ENCODE measurements at places on chromosomes 7 and 10.

DNA sequence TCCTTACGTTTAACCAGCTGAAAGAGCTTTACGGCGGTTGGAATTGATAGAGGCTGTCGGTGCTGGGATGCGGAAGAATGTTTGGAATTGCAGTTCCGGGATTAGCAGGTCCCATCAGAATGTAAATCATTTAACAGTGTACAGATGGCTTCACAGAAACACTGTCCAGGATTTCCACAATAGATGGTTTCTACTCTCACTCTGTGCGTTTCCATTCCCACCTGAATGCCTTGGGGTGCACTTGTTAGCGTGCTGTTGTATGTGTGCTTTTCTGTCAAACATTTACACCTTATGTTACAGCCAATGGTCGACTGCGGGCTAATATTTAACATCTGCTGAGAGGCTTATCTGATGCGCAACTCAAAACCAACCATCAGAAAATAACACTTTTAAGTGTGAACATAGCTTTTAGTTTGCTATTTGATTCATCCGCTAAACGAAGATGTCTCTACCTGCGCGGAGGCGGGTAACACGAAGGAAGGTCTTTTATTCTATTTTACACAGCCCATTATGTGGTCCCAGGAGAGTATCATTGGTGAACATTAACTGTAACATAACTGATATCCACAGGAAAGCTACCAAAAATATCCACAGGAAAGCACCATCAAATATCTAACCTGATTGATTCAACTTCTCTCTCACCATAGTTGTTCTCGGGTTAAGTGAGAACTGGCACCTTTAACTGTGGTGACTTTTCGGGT lies 179.0 kb downstream of the PRPF18 start:
- DNase-seq, result no peak

GRCh38 chr7:88111140-88111743 lies 108.6 kb downstream of the SRI start:
- DNase-seq, result peak; percentile 67

DNA sequence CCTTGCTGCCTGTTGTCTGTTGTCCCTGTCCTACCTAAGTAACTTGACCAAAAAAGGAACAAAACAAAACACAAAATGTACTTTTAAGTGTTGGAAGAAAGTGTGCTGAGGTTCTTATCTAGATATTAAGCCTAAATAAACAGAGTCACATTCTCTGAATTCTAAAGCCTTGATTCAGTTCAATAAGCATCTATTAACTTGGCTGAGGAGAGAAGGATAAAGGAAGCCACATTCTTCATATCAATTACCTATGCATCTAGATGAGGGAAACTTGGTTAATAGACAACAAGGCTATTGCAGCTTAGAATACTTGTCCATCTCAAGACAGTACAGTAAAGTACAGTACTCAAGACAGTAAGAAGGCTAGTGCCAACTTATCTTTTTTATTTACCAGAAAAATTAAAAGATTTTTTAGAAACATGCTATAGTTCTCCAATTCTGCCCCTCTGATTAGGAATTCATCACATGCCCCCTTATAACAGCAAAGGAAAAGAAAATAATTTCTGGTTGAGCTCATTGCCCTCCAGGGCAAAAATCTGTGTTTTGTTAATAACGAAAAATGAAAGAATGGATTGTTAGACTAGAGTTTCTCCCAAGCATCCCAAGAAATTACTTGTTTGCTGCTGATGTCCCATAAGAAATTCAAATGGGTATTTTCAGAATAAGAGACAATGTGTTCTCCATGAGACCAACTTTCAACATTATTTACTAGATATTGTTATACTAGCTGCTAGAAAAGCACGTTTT lies 546.5 kb upstream of the SEMA3D start:
- no peak for DNase-seq

- DNase-seq, result no peak
Observed at GRCh38 chr10:126499744-126500143, 111.5 kb upstream of the ADAM12 start.

- no peak for DNase-seq
Observed at GRCh38 chr10:48285710-48286109, 11.2 kb upstream of the FRMPD2 start.

DNA sequence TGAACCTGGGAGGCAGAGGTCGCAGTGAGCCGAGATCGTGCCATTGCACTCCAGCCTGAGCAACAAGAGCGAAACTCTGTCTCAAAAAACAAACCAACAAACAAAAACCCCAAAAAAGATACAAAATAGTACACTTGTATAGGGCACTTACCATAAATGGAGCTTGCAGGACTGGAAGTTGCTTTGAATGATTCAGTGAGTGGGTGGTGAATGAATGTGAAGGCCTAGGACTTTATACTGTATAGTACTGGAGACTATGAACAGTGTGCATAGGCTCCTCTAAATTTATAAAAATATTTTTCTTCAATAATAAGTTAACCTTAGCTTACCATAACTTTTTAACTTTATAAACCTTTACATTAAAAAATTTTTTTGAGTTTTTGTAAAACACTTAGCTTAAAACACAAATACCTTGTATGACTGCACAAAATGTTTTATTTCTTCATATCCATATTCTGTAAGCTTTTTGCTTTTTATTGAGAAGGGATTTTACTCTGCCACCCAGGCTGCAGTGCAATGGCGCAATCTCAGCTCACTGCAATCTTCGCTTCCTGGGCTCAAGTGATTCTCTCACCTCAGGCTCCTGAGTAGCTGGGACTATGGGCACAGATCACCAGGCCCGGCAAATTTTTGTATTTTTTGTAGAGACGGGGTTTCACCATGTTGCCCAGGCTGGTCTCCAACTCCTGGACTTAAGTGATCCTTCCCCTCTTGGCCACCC lies 6.9 kb upstream of the H2AZ2 start:
- DNase-seq, result no peak

GRCh38 chr7:148148456-148148855 lies 442.1 kb upstream of the C7orf33 start:
- no peak for DNase-seq

DNA sequence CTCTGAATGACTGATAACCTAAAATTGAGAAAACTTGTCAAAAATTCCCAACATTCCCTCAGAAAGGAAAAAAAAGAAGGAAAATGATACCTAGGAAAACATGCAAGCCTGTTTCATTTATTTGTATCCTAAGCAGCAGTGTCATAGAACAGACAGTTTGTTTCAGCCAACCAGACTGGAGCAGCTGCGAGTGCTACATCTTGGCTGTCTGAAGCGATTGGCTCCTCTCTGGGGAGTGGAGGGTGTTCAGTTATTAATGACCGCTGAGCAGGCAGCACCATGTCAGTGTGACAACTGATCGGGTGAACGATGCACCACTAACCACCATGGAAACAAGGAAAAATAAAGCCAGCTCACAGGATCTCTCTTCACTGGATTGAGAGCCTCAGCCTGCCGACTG lies at the start of gene LRRN3:
TSS of gene LRRN3 (plus strand) at position 282 of the 400 bp plus-strand sequence. CDS start 31,646 bp downstream, outside the sequence.
- peak; percentile 61 for DNase-seq

DNA sequence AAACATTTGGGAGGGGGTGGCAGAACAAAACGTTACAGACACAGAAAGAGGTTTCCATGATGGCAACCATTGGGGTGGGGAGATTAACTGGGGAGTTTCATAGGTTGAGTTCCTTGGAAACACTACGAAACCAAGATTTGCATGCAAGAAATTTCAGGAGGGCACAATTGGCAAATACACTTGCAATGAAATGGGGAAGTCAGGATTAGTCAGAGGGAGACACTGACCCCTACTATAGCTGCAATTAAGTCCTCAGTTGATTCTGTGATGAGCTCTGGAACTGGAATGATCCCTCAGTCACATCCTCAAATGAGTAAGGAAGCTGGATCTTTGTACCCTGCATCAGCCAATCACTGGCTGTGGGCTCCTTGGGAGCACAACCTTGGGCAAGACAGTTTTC lies 22.1 kb downstream of the CPEB3 start:
- DNase-seq, result no peak

DNA sequence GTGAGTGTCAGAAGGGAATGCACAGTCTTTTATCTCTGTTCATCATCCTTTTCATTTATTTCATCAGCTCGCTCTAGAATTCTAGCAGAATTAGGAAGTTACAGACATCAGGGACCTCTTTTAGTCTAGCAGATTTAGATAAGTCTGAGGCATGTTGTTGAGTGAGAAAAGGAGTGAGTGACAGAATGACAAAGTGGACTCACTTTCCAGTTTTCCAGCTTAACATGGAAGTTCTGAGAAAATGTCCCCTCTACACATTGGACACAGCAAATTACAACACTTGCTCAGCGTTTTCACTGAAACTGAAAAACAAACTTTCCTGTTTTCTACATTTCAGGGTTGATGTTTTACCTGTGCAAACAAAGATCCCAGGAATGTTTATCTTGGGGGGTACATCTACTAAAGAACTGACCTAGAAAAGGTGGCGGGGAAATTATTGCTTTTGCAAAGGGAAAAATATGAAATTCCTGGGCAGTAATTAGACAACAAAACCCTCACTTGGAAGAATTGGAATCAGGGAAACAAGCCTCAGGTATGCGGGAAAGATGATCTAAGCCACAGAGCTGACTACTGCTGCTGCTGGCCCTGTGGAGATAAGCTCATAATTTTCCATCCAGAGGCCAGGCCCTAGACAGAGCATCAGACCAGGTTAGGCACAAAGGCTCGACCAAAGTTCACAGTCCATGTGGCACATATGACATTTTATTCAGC lies 14.6 kb upstream of the CYP3A5 start:
- DNase-seq, result peak; percentile 11

GRCh38 chr10:35594115-35595079 lies 10.7 kb upstream of the GJD4 start:
- DNase-seq, result no peak

DNA sequence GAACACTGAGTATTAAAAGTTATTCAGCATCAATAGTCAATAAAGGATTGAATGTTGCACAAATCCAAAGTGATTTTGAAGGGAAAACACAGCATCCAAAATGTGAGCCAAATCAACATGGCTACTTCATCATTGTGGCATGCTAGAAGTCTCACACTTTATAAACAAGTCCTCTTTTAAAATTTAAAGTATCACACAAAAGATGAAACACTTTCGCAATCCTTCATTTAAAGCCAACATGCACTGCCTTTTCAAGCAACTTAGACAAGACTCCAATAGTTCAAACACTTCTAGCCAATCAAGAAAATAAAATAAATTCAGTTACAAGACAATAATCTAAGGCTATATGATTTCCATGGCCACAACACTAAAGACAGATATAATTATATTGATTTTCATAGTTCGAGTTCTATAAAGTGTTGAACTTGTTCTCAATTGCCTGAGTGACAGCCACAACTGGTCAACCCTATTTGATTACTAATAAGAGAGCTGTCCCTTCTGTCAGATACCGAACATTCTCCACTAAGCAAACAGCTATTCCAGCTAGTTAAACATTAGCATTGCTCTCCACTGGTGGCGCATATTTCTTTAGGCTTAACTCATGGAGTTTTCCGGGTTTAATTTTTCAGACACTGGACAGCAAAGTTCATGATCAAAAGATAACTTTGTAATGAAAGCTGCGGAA lies 8.3 kb downstream of the EBF3 start:
- peak; percentile 36 for DNase-seq

- no peak for DNase-seq
Observed at GRCh38 chr7:22485189-22485588, 14.8 kb downstream of the STEAP1B start.

GRCh38 chr7:51034521-51035264 lies 252.0 kb upstream of the GRB10 start:
- DNase-seq, result no peak

DNA sequence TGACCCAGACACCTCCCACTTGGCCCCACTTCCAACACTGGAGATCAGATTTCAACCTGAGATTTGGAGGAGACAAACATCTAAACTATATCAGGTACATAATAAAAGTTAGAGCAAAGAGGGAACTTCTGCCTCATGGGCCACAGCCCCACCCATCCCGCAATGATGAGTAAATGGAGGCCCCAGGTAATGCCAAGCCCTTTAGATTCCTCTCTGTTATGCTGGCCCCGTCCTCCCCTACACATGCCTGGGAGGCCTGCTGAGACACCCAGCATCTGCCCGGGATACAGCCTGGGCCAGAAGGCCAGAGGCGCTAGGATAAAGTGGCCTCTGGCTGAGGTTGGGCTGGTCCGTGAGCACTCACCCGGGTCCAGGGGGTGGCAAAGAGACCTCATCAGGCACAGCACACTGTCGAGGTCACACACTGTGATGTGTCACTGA lies 185.5 kb upstream of the SH2B2 start:
- DNase-seq, result no peak

- no peak for DNase-seq
Observed at GRCh38 chr10:29731760-29732159, 97.0 kb upstream of the SVIL start.

DNA sequence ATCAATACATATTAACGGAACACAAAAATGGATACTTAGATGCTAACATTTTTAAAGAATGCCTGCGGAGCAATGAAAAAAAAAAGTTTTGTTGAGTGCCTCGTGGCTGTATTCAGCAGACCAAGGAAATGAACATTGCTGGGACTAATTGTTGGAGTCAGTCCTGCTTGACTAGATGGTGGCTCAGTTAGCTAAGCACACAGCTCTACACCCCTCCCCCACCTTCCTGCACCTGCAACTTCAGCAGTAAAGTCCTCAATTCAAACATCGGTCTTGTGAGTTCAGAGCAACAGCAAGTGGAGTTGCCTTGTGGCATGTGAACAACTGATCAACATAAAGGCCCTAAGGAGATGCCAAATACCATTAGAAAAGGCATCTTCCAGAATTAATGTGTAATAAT lies 326.0 kb upstream of the NPSR1 start:
- DNase-seq, result no peak

DNA sequence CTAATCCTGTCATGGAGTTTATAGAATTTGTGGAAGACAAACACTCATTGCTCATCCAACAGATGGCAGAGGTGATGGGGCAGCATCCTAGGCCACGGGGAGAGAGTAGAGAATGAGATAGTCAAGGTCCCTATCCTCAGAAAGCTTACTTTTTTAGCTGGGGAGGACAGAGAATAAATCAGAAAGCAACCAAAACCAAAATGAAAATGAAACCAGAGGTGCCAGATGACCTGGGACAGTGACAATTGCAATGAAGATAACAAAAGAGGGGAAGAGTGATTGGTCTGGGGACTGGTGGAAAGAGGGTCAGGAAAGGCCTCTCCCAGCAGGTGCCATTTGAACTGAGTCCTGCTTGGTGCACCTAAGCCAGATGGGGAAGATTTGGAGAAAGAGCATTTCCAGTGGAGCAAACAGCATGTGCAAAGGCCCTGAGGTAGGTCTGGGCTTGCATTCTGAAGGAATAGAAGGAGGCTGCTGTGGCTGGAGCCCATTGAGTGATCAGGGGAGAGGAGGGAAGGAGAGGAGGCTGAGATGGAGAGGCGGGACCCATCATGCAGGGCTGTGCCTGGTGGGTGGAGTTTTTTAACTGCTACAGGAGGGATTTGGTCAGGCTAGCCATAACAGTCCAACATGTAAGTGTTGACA lies 164.1 kb downstream of the RPS24 start:
- DNase-seq, result no peak

DNA sequence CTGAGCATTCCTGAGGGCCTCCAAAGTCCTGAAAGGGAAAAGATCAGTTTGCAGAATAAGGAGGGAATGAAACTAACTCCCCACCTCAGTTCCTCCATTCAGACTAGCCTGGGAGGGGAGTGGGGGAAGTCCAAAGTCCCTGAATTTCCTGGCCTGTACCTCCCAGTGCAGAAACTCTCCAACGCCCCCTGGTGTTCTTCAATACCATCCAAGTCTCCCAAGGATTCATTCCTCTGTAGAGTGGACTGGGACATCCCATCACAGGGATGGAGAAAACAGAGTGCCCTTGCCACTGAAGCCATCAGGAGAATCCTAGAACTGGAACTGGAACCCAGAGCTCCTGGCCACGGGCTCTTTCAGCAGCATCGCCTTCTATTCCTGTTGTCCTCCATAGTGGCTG lies 1.6 kb upstream of the COL13A1 start:
- peak; percentile 34 for DNase-seq
